ENCODE measurements at places on chromosomes 16 and 17.

DNA sequence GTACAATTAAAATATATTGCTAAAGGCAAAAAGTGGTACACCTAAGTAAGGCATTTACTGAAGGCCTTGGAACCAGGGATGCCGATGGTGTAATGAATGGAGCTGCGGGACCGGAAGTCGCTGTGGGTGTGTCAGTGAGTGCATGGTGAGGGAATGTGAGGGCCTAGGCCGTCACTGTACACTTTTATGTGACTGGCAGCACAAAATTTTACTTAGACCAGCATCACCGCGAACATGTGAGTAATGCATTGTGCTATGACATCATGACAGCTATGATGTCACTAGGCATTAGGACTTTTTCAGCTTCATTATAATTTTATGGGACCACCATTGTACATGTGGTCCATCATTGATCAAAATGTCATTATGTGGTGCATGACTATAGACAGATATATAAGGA lies 14.7 kb downstream of the ALOX15B start:
- DNase-seq = no peak

DNA sequence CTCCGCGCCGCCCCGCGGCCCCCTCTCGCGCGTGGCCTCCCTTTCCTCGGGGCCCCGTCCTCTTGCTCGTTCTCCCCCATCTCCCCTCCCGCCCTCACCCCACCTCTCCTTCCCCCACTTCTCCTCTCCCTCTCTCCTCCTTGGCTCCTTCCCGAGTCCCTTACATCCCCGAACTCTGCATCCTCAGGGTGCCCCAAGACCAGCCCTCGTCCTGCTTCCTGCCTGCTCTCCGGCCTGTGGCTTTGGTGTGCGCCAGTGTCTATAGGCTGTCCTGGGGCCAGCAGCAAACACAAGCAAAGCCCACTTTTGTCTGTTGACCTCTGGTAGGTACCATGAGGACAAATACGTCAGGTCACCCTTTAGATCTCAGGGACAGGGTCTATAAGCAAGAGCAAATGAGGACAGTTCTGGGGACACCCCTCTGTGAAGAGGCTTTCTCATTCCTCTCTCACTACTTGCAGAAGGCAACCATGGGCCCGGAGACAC lies 284 bp upstream of the COPZ2 start:
- no peak for DNase-seq

- DNase-seq = peak; percentile 19
Observed at GRCh38 chr17:19724501-19725420, 8.4 kb upstream of the SLC47A2 start.

GRCh38 chr17:1058423-1059130 lies 61.6 kb downstream of the TIMM22 start:
- peak; percentile 17 for DNase-seq

- no peak for DNase-seq
Observed at GRCh38 chr16:4232541-4233386, 9.1 kb downstream of the SRL start.

DNA sequence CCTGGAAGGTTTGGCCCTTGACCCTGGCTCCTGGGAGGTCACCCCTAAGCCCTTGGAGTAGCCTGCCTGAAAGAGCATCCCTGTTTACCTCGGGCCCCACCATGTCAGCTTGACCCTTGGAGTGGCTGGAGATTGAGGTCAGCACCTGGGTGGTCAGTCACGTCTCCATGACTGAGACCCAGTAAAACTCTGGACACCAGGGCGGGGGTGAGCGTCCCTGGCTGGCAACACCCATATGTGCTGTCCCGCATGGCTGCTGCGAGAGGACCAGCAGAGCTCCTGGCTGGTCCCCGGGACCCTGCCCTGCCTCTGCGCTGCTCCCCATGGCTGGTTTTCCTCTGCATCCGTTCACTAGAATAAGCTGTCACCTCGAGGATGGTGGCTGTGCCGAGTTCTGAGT lies 91.2 kb downstream of the RBFOX3 start:
- DNase-seq = no peak

GRCh38 chr16:49936791-49937190 lies 80.9 kb upstream of the ZNF423 start:
- no peak for DNase-seq

DNA sequence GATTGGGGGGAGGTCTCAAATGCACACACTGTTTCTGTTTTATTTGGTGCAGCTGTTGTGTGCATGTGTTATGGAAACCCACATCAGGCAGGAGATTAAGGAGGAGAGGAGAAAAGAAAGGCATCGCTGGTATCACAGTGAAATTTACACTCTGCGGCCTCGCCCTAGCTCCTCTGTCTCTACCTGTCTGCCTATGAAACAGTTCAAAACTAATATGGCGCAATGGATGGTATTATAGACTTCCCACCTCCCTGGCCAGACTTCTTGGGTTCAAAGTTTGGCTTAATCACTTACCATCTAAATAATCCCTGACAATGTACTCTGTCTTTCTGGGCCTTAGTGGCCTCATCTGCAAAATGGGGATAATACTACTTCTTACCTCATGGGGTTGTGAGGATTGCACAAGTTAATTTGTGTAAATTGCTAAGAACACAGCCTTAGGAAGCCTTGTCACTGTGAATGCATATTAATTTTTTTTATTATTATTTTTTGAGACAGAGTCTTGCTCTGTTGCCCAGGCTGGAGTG lies 1.4 kb upstream of the ABCC1 start:
- no peak for DNase-seq

GRCh38 chr16:73308771-73309170 lies 260.8 kb upstream of the ZFHX3 start:
- DNase-seq = no peak

DNA sequence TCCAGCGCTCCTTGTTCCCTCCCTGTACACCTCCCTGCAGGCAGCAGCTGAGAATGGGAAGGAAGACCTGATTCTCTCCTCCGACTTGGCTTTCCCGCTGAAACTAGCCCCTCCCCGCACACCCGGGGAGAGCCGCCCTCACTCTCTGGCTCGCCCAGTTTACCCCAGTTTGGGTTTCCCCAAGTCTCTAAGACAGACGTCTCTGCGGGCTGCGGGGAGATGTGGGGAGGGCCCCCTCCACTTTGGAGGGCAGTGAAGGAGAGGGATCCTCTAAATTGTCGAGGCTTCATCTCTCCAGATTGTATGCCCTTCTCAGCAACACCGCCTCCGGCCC lies 797 bp downstream of the GRB7 start:
- DNase-seq = no peak

DNA sequence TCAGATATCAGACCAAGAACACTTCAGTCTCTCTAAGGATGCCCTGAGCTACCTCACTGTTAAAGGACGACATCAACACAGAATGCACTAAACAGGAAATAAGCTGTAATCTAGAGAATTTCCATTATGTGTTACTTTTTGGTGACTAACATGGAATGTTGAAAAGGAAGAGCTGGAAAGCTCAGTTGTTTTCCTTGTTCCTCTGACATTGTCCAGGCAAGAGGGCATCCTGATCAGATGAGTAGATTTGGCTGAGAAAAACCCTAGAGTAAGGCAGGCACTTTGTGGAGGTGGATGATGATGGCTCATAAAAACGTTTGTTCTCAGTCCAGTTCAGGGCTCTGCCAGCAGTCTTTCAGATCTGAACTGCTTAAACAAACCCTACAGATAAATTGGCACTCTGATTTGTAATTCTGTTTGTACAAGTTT lies 34.0 kb downstream of the DGKE start:
- no peak for DNase-seq

- DNase-seq = no peak
Observed at GRCh38 chr17:76479515-76480060, 12.2 kb downstream of the AANAT start.

DNA sequence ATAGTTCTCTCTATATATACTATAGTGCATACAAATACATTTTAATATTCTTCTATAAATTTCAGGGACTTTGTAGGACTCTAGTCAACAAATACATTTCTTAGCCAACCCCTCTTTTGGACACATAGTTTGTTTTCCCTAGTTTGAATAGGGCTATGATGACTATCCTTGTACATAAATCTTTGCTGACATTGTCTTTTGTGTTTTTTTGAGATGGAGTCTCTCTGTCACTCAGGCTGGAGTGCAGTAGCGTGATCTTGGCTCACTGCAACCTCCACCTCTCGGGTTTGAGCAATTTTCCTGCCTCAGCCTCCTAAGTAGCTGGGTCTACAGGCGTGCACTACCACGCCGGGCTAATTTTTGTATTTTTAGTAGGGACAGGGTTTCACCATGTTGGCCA lies 3.3 kb downstream of the ANKS4B start:
- no peak for DNase-seq

GRCh38 chr17:40110026-40110845 lies 9.8 kb upstream of the NR1D1 start:
- no peak for DNase-seq

GRCh38 chr17:35515027-35515426 lies 22.5 kb downstream of the SLFN12L start:
- DNase-seq = no peak

- no peak for DNase-seq
Observed at GRCh38 chr17:49633250-49633649, 44.6 kb downstream of the SPOP start.

DNA sequence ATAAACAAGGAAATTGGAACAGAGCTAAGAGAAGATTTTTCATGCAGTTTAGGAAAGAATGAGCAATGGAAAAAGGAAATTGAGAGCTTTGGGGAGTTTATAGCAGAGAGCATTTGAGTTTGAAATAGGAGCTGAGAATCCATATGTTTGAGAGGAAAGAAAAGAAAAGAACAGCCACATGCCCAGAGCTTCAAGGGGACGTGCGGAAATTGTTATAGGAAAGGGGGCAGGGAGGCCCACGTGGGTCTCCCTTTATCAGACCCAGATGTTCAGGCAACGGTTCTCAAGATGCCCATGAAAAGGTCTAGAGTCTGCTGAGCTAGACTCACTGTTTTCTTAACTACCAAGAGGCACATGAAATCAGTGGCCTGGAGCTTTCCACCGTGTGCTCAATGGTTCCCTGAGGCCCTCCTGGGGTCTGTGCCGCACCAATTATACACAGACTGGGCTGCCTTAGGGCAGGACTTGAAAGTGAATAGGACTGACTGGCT lies 31.2 kb downstream of the CHD9 start:
- DNase-seq = no peak

GRCh38 chr16:68676113-68676860 lies 31.2 kb downstream of the CDH3 start:
- no peak for DNase-seq

- DNase-seq = no peak
Observed at GRCh38 chr16:57169327-57169726, 16.5 kb downstream of the PSME3IP1 start.

GRCh38 chr17:35865412-35866340 lies 3.0 kb downstream of the HEATR9 start:
- DNase-seq = no peak

DNA sequence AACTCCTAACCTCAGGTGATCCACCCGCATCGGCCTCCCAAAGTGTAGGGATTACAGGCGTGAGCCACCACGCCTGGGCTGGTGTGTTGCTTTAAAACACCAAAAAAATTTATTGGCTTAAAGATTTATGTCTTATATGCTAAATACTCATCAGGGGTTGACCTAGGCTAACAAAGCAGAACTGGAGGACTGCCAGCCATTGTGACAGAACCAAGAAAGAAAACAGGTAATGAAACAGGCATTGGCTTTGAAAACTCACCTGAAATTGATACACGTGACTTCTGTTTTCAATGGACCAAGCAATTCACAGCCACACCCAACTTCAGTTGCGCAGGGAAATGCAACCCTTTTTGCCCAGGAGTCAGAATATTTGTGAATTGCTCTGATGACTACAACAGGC lies 4.9 kb upstream of the PHAF1 start:
- DNase-seq = no peak

GRCh38 chr16:3431779-3432219 lies 11.5 kb downstream of the ZNF597 start:
- DNase-seq = peak; percentile 23

DNA sequence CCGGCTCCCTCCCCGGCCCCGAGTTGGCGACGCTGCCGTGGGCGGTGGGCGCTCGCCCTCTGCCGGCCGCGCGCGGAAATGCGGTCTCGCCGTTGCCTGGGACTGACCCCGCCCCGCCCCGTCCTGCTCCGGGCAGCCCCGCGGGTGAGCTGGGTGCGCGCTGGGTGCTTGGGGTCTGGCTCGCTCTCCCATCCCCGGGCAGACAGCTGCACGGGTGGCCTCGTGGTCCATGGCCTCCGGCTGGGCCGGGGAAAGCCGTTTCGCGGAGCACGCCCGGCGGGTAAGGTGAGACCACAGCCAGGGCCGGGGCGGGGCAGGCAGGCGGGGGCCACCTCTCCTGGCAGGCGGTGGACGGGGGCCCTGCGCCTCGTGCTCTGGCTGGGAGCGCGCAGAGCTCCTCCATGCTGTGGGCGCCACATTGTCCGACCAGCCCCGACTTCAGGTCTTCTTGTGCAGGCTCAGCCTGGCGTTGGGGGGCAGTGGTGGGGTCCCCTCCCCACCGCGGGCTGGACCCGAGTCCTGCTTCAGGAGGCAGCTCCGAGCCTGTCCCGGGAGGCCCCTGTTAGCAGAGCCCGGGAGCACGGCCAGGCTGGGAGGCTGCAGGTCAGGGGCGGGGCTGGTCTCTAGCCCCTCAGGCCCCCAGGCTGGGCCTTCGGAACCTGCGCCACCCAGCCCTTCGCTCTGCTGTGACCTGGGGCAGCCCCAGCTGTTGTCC lies 7.0 kb upstream of the C1QTNF8 start:
- peak; percentile 53 for DNase-seq

DNA sequence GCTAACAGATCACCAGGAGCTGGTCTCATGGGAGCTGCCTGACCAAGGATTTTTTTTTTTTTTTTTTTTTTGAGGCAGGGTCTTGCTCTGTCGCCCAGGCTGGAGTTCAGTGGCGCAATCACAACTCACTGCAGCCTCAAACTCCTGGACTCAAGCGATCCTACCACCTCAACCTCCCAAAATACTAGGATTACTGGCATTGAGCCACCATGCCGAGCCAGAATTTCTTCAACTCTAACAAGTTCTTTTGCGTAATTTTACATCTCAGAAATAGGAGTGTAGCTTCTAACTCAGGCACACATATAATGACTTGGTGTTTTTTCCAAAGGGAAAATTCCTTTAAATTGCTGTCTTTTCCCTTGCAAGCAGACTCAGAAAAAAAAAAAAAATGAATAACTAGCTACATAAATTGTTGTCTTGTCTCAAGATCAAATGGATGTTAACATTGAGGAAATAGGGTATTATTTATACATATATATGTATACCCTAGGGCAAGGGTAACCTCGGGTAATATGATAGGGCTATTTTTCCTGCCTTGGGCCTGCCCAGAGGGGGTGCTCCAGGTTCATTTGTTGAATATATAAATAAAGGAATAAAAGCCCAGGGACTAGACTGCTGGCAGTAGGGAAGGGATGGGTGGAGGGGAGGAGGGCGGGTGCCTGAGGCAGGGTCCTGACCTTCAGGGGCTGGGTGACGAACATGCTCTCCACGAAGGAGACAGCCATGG lies 42.8 kb upstream of the GCSH start:
- DNase-seq = no peak

- DNase-seq = no peak
Observed at GRCh38 chr16:68920349-68920748, 77.0 kb downstream of the TANGO6 start.
